NCI-H526 treated with DMSO at 0.1 percent for 48 hours (cell line): ENCODE measurements at places on chromosomes 12 and 14.

DNA sequence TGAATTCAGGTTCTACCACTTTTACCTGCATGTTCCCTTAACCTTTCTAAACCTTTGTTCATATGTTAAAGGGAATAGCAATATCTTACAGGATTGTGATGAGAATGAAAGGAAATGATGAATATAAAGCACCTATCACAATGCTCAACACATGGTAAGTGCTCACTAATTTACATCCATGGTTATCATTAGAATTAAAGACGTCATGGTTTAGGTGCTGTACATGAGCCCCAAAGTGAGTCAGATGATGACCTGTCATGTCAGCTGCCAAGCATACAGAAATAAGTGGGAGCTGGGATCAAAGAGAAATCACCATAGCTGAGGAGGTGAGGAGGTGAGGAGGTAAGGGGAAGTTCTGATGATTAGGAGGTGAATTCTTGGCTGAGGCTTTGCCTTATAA, 135.9 kb upstream of the ATP2B1 start:
- DNase-seq = no peak

GRCh38 chr14:65622703-65623102, 210.2 kb downstream of the FUT8 start:
- no peak for DNase-seq

DNA sequence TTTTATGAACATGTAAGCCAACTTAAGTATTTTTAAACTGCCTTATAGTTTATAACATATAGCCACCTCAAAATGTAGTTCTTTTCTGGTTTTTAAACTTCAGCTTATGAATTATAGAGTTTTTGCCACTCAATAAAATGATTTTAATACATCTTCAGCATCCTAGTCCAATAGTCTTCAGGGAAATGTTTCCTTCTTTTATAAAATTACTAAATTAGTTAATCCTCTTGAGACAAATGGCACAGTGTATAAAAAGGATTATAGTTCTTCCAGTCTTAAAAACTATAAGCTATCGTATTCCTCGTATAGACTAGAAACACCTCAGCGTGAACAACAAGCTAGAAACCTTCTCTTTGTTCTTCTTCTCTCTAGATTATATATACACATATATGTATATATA, at the start of gene OR6C74:
Gene OR6C74, plus strand, starts transcription at position 301 of the 400 bp plus-strand sequence. CDS start 2,679 bp downstream, outside the sequence.
- DNase-seq = no peak

- DNase-seq = no peak
Observed at GRCh38 chr14:60339571-60339970, 90.5 kb downstream of the PPM1A start.

DNA sequence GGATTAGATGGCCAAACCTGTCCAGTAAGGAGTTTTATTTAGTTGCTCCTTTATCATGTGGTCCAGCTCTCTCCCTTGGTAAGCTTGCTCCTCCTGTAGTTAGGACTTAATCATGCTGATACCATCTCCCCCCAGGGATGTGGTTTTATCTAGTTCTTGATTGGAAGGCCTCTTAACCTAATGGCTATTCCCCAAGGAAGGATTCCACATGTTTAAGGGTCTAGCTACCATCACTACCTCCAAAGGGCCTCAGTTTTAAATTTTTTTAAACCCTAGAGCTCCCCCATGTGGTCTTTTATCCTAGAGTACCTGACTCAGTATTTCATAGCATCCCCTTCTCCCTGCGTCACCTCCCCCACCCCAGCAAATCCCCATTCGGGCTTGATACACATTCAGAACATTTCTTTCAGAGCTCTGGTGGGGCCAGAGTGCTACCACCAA, 22.5 kb downstream of the MAP3K12 start:
- no peak for DNase-seq

DNA sequence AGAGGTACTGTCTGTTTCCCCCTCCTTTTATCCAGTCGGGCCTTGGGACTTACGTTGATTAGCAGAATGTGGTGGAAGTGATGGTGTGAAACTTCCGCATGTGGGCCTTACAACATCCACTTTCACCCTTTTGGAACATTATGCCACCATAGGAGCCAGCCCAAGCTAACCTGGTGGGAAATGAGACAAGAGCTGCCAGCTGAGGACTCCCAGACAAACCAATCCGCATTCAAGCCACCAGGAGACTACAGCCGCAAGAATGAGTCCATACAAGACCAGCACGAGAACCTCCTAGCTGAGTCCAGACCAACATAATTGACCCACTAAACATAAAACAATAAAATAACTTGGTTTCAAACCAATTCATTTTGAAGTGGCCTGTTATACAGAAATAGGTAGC, 9.1 kb upstream of the PTGER2 start:
- no peak for DNase-seq

DNA sequence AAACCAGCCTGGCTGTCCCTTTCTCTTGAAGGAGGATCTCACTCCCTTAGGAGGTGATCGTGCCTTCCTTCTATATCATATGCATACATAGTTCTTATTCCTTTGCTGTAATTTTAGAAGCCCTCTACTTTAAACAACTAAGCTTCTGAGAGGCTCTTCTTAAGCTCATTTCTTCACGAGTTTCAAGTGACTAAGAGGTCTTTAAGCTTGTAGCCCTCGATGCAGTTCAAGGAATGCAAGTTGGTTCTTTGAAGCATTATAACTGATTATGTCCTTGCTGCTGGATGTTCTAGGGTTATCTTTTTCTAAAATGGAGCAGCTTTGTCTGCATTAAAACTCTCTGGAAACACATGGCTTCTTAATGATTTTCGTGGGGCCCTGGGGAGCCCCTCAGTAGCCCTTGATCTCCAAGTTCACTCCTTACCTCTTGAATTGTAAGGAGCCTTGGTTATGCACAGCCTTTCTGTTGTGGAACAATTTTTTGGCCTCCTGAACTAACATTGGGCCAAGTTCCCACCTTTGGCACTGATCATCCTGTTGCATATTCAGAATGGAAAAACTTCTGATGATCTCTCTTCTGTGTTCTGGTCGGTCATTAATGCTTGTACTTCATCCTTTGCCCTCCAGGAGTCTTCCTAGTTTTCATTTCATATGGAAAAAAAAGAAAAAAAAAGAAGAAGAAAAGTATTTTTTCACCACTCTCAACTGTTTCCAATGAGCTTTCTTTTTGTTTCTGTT, 12.6 kb downstream of the RASSF8 start:
- DNase-seq = no peak

DNA sequence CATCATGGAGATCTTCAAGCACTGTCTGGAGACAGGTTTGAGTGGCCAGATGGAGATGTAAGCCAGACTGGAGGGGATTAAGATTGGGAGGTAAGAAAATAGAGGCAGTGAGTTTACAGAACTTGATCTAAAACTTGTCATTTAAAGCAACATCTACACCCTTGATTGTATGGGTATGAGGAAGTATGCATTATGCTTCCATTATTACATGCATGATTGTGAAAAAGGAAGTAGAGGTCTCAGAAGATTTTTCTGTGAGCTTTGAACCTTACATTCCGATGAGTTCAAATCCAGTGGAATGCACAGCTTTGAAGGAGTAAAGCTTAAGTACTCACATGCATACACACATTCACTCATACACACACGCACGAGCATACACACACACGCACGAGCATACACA, 550.8 kb downstream of the MED13L start:
- no peak for DNase-seq

- DNase-seq = no peak
Observed at GRCh38 chr12:56922031-56922430, 12.2 kb downstream of the SDR9C7 start.
